Testis (tissue), 5 donors: ENCODE measurements at places on chromosomes 2 and 18. TPM values are rescaled to one million over a fixed set of nuclear protein-coding genes. Genes with fewer than 3 reads are reported as not detected.
A peak's percentile ranks its signal among the peaks of the same experiment; 100 is the strongest.

DSG1 gene
- 2.8 TPM for total RNA-seq

EPB41L3 gene
- 274 TPM for total RNA-seq

MRPS5 gene
- 63.1 TPM for total RNA-seq

RSAD2 gene
- 5.5 TPM for total RNA-seq

TCF23 gene
- 5.5 TPM for total RNA-seq

HTRA2 gene
- 36.5 TPM for total RNA-seq

EVX2 gene
- 3.1 TPM for total RNA-seq

CABYR gene
- 451 TPM for total RNA-seq

PPP1R1C gene
- total RNA-seq = 26.2 TPM

DSEL gene
- total RNA-seq = 5.9 TPM

LYPD6B gene
- 41.9 TPM for total RNA-seq

DYSF gene
- total RNA-seq = 8.9 TPM

L3MBTL4 gene
- total RNA-seq = 50.9 TPM

TLX2 gene
- total RNA-seq = 1.3 TPM

CYP1B1 gene
- total RNA-seq = 14.3 TPM

UNC80 gene
- total RNA-seq = 46.1 TPM

- DNase-seq = no peak
Measured at GRCh38 chr2:118340103-118340502, 251.8 kb downstream of the INSIG2 start.

GRCh38 chr2:30421026-30421603 lies 25.9 kb upstream of the LCLAT1 start:
- no peak for DNase-seq

DNA sequence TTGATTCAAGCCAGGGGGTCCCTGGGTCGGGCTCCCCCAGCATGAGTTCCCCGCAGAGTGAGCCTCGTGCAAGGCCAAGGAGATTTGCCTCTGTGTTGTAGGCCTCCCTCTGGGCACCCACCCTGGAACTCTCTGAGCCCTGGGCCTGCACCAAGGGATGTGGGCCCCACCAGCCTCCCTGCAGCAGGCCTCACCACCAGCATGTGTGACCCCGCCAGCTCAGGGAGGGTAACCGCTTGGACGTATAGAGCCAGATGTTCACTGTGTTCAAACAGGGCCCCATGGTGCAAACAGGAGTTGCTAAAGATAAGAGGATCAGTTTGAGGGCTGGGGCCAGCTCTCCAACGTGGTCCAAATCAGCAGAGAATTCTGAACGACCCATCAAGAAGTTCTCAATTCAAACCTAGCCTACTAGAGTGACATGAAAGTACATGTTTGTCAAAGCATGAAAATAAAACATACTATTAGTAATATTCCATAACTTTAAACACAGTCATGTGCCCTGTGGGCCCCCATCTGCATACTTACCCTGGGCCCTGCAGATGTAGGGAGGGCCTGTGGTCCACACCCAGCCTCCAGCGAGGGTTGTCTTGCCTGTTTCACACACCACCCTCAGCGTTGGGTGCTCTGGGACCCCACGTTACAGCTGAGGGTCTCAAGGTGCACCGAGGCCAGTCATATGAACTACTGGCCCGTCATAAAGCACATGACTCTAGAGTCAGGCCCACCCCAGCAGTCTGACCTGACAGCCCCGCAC lies 5.5 kb upstream of the TUBB6 start:
- no peak for DNase-seq

- no peak for DNase-seq
Measured at GRCh38 chr18:51946946-51947345, 393.1 kb upstream of the DCC start.

- DNase-seq = peak; percentile 54
Measured at GRCh38 chr2:111919794-111920608, 21.6 kb downstream of the MERTK start.

DNA sequence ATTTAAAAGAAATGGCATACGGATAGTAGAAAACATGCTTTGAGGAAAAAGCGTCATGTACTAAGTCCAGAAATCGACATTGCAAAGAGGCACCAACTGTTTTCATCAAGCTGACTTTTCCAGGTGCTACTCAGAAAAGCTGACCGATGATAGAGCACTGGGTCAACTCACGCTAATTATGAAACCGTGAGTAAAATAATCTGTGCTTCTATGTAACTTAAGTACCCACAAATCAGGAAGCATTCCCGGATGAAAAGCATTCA lies 353 bp upstream of the NUP35 start:
- no peak for DNase-seq

DNA sequence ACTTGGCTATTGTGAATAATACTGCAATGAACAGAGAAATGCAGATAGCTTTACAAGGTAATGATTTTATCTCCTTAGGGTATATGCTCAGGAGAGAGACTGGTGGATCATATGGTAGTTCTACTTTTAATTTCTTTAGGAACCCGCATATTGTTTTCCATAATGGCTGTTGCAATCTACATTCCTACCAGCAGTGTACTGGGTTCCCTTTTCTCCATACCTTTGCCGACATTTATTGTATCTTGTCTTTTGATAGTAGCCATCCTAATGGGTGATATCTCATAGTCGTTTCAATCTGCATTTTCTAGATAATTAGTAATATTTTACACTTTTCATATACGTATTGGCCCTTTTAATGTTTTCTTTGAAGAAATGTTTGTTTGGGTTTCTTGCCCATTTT lies 702.9 kb upstream of the ACVR2A start:
- no peak for DNase-seq

DNA sequence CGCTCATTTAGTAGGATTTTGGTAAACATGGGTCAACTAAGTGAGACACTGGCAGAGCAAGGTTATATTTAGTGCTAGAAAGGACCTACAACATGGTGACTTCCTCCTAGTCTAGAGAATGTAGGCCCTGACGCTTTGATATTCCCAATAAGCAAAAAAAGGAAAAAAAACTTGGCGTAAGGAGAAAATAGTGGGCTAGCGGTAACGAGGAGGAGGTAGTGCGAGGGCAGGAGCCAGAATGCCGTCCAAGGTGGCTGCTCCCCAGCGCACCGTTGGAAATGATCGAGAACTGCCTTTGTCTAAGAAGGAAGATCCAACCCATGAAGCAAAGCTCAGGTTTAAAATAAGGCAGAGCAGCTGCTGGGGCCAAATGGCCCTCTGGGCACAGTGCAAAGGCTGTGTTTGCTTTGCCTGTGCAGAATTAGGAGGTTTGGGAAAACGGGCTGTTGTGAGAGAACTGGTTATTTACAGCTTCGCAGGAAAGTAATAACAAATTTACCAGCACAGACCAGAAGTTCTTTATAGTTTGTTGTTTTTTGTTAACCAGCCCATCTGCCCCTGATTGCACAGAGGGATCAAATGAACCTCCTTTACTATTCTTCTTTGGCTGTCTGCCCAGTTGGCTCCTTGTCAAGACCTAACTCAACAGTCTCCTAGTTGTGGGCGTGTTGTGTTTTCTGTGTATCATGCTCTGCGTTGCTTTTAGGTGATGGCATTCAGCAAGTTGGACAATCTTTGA lies 86.6 kb downstream of the ITGB1BP1 start:
- DNase-seq = no peak

- DNase-seq = no peak
Measured at GRCh38 chr2:223166983-223167650, 115.1 kb downstream of the KCNE4 start.

DNA sequence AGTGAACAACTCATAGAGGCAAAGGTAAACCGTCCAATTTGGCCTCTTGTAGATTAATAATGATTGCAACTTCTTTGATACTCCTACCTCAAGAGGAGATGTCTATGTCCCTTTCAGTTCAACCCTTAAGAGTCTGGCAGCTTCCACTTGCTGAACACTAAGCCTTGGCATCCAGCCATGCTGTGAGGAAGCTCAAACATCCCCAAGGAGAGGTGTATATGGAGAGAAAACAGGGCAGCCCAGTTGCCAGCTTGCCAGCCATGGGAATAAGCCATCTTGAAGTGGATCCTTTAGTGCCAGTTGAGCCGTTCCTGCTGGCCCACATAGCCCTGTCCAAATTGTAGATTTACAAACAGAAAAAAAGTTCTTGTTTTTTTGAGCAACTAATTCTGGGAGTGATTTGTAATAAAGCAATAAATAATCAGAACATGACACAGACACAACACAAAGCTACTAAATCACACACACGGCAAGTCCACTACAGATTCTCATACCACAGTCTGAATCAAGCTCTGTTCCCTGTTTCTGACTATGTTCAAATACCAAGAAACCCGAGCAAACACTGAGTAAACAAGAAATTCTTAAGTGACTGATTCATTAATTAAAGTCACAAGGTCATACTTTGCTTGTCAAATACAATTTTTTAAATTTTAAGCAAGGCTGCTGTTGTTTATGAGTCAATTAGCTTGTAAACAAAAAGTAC lies 96.1 kb downstream of the PID1 start:
- no peak for DNase-seq

DNA sequence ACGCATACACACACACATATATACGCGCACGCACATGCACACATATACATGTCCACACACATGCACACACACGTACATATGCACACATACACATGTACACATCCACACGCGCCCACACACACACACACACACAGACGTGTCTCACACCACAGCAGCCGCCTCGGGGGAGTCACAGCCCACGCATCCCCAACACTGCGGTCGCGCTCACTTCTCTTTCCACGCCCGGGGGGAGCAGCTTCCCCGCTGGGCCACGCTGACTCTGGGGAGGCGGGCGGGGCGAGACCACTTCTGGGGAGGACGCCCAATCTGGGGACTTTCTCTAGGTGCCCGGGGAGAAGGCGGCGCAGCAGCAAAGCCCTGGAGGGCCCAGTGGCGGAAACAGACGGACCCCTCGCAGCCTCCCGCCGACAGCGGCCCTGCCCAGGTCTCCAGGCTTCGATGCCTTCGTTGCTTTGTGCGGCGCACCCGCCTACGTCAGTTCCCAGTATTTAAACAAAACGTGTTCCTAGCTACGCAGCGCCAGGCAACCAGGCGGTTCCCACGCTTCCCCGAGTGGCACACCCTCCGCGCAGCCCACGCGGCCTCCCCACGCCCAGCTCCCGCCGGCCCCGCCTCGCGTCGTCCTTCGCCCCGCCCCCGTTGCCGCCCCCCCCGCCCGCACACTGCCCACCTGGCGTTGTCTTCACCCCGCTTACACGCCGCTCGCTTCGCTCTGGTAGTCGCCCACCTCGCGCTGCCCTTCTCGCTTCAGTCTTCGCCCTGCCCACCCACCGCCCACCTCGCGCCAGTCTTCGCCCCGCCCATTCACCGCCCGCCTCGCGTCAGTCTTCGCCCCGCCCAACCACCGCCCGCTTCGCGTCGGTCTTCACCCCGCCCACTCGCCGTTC lies 810 bp upstream of the RBFA start:
- DNase-seq = peak; percentile 43

- no peak for DNase-seq
Measured at GRCh38 chr2:38056216-38056615, 19.7 kb downstream of the CYP1B1 start.

GRCh38 chr2:143559147-143559546 lies 429.9 kb downstream of the ARHGAP15 start:
- DNase-seq = no peak

DNA sequence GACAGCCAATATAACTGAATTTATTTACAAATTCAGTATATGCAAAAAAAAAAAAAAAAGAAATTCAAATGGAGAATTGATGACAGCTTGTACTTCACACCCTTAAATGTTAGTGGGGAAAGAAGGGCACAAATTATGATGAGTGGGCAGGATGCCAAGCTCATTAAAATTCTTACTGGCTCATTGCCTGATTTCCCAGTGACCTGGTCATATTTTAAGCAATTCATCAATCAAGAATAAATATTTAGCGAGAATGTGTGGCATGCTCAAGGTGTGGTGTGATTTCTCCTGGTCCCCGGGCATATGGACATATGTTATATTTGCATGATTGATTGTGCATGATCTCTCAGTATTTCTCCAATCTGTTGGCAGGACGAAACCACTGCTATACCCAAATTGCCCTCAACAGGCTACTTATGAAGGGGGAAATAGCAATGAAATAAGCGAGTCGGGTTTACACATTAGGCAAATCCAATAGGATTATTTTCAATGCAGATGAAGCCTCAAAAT lies 883.0 kb downstream of the LRRTM4 start:
- no peak for DNase-seq

GRCh38 chr2:224211791-224212190 lies 172.7 kb upstream of the SERPINE2 start:
- DNase-seq = peak; percentile 25

GRCh38 chr2:17749753-17750438 lies 3.7 kb downstream of the SMC6 start:
- DNase-seq = no peak

- DNase-seq = peak; percentile 80
Measured at GRCh38 chr2:217858519-217859491, 144.0 kb downstream of the TNS1 start.

GRCh38 chr2:71781695-71782228 lies 328.4 kb downstream of the DYSF start:
- no peak for DNase-seq

GRCh38 chr2:181072486-181073235 lies 92.3 kb downstream of the UBE2E3 start:
- no peak for DNase-seq

DNA sequence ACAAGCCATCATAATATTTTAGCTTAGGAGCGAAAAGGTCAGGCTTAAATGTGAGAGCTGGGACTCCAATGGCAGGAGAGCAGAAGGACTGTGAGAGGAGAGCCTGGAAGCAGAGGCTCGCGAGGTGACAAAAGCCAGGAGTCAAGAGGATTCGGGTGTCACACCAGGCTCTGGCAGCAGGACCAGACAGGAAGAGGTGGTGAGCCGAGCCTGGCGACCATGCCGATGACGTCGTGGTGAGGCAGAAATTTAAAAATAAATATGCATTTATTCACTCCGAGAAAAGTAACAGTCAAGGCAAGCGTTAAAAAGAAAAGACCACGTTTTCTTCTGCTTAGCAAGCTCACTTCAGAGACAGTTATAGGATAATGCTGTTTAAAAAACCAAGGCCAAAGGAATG lies 31.3 kb upstream of the ZNF236 start:
- no peak for DNase-seq

- DNase-seq = no peak
Measured at GRCh38 chr2:85399183-85399455, 11.0 kb downstream of the CAPG start.

DNA sequence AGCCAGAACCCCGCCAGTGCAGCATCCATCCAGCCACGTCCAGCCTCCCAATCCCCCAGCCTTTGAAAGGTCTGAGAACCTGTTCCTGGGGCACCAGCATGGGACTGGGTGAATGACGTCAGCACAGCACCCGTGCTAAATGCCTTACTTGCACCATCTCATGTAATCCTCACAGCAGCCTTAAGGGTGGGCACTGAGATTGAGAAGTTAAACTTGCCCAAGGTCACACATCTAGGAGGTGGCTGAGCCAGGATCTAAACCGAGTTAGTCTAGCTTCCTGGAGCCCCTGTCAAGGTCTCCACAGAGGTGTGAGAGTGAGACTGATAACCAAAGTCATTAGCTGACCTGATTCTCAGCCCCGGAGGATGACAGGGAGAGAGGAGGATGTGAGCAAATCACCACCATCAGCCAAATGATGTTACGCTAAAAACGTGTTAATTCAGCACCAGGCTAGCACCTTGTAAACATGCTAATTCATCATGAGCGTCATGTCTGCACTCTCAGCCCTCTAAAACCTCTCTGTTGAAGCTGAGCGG lies 4.6 kb downstream of the CD8A start:
- no peak for DNase-seq
